Myometrial cell (primary cell): ENCODE measurements at places on chromosomes 4 and X. TPM values are rescaled to one million over a fixed set of nuclear protein-coding genes. Genes with fewer than 3 reads are reported as not detected.

The HSD17B13 gene
- total RNA-seq: under 0.01 and 1.1 TPM in 2 replicates

The UGT2B15 gene
- not detected in 2 replicates for total RNA-seq

The AFP gene
- total RNA-seq: 1.2 TPM in 1 of 2 replicates, not detected in the other

The DTHD1 gene
- total RNA-seq: not detected in 2 replicates

The HTRA3 gene
- total RNA-seq: 0.35 and 0.86 TPM in 2 replicates

The FGFRL1 gene
- total RNA-seq: 14.4 and 16.7 TPM in 2 replicates

The MAGEB17 gene
- not detected in 2 replicates for total RNA-seq

The FAM133A gene
- total RNA-seq: not detected in 2 replicates

The TLR6 gene
- 0.58 and 2.7 TPM in 2 replicates for total RNA-seq

The CXCL6 gene
- total RNA-seq: 0.58 and 4.6 TPM in 2 replicates

The ARAP2 gene
- total RNA-seq: 1.4 and 1.9 TPM in 2 replicates

The UGT2B7 gene
- total RNA-seq: 0.71 TPM in 1 of 2 replicates, not detected in the other

The HAND2 gene
- total RNA-seq: 43.8 and 50.2 TPM in 2 replicates

The CHRNA9 gene
- total RNA-seq: not detected in 2 replicates

The BEX2 gene
- 1.2 TPM in 1 of 2 replicates, not detected in the other for total RNA-seq

The SOD3 gene
- total RNA-seq: 1.4 and 5.3 TPM in 2 replicates

The ITIH6 gene
- total RNA-seq: not detected in 2 replicates

The XAGE1B gene
- total RNA-seq: not detected in 2 replicates

The ABCE1 gene
- total RNA-seq: 125 and 128 TPM in 2 replicates

The SH3RF1 gene
- total RNA-seq: 14.5 and 15.0 TPM in 2 replicates

The CENPVL3 gene
- total RNA-seq: not detected in 2 replicates

The NR0B1 gene
- total RNA-seq: not detected in 2 replicates

The SPATA18 gene
- 9.4 and 12.7 TPM in 2 replicates for total RNA-seq

The CXCL3 gene
- total RNA-seq: 0.18 and 1.4 TPM in 2 replicates

The BMX gene
- not detected in 2 replicates for total RNA-seq

The GAGE12F gene
- total RNA-seq: not detected in 2 replicates

The GLRB gene
- total RNA-seq: 3.5 and 9.7 TPM in 2 replicates

The CLIC2 gene
- total RNA-seq: under 0.01 TPM in 1 of 2 replicates, not detected in the other

The BST1 gene
- 4.9 and 8.9 TPM in 2 replicates for total RNA-seq

The DUSP21 gene
- total RNA-seq: not detected in 2 replicates

The MUC7 gene
- not detected in 2 replicates for total RNA-seq

The DUSP9 gene
- total RNA-seq: 0.29 and 0.35 TPM in 2 replicates

The TBCK gene
- total RNA-seq: 22.8 and 27.5 TPM in 2 replicates

The PPEF2 gene
- not detected in 2 replicates for total RNA-seq

The CCDC160 gene
- total RNA-seq: not detected in 2 replicates

The OTUD6A gene
- total RNA-seq: not detected in 2 replicates

The LGI2 gene
- not detected in 2 replicates for total RNA-seq

The CT45A5 gene
- total RNA-seq: not detected in 2 replicates

The PAGE2 gene
- total RNA-seq: not detected in 2 replicates

The GAGE12J gene
- total RNA-seq: not detected in 2 replicates

The P2RY4 gene
- total RNA-seq: not detected in 2 replicates

The MGARP gene
- total RNA-seq: 15.4 and 17.6 TPM in 2 replicates

The F9 gene
- total RNA-seq: not detected in 2 replicates

The SUPT20HL2 gene
- total RNA-seq: not detected in 2 replicates

The NAA11 gene
- total RNA-seq: not detected in 2 replicates

The MAGEC3 gene
- total RNA-seq: not detected in 2 replicates

The TCP11X2 gene
- total RNA-seq: not detected in 2 replicates

The SPANXN4 gene
- total RNA-seq: not detected in 2 replicates

The GUCY1A1 gene
- 0.35 TPM in 1 of 2 replicates, not detected in the other for total RNA-seq

The STS gene
- total RNA-seq: 4.8 and 5.8 TPM in 2 replicates

The MAGIX gene
- 1.4 and 6.3 TPM in 2 replicates for total RNA-seq

The RXFP1 gene
- total RNA-seq: 0.29 and 0.35 TPM in 2 replicates

The DAPP1 gene
- not detected in 2 replicates for total RNA-seq

The CYLC1 gene
- total RNA-seq: not detected in 2 replicates

The MAP3K15 gene
- not detected in 2 replicates for total RNA-seq

The SPANXA1 gene
- not detected in 2 replicates for total RNA-seq

The COL25A1 gene
- total RNA-seq: not detected in 2 replicates

The NEUROG2 gene
- not detected in 2 replicates for total RNA-seq

The CRLF2 gene
- total RNA-seq: not detected in 2 replicates
